ENCODE measurements at places on chromosomes 2 and 18. TPM values are rescaled to one million over a fixed set of nuclear protein-coding genes. Genes with fewer than 3 reads are reported as not detected.

Gene TXNDC2
- total RNA-seq, result not detected

Gene DTNA
- total RNA-seq, result not detected

- peak; percentile 95 for DNase-seq
Measured at GRCh38 chr2:70523996-70524965, 29.3 kb downstream of the TGFA start.

GRCh38 chr18:57585421-57585820, 1.1 kb downstream of the FECH start:
- peak; percentile 9 for DNase-seq

GRCh38 chr2:1115843-1116539, 165.3 kb downstream of the SNTG2 start:
- DNase-seq, result no peak

- DNase-seq, result no peak
Measured at GRCh38 chr2:164934401-164935117, 20.8 kb downstream of the SLC38A11 start.

All from MCF 10A (cell line).